ENCODE measurements at places on chromosomes 1 and 21.
A peak's percentile ranks its signal among the peaks of the same experiment; 100 is the strongest.

GRCh38 chr21:38354746-38355145 lies 98.0 kb downstream of the KCNJ15 start:
- no peak for DNase-seq

DNA sequence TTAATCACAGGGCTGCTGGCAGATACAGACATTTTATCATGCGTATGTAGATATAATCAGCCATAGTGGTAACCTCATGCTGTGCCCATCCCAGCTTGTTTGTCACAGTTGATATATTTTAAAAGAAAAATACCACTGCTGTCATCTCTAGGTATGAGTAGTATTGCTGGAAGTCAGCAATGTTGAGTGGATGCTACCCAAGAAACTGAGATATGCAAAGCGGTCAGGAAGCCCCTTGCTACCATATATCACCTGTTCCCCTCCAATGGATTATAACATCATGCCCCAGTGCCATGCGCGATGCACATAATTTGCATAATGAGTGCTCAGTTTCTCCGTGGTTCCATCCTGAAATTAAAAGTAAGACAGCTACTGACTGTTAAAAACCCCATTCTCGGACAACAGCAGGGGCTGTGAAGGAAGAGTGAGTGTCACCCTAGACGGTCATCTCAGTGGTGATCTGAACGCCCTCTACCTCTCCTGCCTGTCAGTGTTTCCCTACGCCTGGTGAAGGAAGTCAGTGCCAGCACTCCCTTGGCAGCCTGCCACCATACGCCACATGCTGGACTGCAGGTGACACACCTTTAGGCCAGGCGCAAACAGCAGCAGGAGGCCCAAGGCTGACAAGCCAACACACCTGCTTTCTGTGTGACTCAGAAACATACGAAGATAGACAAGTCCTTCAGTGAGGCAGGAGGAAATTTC lies 2.7 kb downstream of the IL10RB start:
- DNase-seq, result no peak

GRCh38 chr21:44484498-44485253 lies 29.4 kb downstream of the LRRC3 start:
- no peak for DNase-seq

DNA sequence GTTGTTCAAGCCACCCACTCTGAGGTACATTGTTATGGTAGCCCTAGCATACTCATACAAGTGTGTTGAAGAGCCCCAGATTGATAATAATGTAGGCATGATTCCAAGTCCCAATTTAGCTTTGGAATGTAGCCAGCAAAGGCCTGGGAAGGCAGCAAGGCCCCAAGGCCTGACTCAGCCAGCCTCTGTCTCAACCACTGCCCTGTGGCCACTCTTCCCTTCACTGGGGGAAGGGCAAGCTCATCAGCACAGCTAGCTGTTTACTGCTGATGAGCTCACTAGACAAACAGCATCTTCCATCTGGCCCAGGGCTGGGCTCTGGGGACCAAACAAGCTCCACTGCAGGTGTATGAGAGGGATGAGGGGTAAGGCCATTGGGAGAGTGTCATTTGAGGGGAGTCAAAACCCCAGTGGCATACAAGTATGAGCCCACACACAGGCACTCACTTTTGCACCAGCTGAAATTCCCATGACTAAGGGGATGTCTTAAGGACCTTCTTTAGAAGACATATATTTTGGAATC lies 2.2 kb upstream of the IRF6 start:
- peak; percentile 52 for DNase-seq

GRCh38 chr1:58755468-58755872 lies 28.4 kb downstream of the JUN start:
- DNase-seq, result peak; percentile 93

DNA sequence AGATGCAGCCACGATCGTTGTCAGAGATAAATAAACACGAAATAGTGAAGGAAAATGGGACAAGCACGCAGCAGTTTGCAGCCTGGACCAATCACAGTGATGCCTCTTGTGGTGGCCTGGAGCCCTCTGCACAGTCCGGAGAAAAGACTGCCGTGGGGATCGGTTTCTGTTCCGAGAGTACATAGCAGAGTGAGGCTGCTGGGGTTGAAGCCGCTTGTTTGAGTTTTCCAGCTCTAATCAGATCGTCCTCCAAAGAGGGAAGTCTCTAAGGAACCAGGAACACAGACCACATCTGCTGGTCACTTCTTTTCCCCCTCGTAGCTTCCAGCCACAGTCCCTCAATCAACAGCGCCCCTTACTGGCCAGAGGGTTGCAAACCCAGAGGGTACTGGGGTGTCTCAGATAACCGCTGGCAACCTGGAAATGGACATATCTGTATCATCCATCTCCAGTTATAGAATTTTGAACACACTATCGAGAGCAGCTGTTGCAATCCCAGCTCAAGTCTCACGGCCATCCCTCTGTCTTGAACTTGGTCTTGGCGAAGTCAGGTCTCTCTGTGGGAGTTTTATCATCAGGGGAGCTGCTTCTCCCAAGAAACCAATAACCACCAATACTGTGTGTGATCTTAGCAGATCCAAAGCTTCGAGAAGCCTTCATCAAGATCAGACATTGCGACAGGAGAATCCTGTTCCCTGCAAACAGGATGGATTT lies 57.4 kb downstream of the OLIG1 start:
- peak; percentile 18 for DNase-seq

GRCh38 chr21:36075171-36075570 lies 5.3 kb downstream of the CBR1 start:
- no peak for DNase-seq

GRCh38 chr1:161768986-161769672 lies 3.0 kb downstream of the ATF6 start:
- DNase-seq, result no peak

DNA sequence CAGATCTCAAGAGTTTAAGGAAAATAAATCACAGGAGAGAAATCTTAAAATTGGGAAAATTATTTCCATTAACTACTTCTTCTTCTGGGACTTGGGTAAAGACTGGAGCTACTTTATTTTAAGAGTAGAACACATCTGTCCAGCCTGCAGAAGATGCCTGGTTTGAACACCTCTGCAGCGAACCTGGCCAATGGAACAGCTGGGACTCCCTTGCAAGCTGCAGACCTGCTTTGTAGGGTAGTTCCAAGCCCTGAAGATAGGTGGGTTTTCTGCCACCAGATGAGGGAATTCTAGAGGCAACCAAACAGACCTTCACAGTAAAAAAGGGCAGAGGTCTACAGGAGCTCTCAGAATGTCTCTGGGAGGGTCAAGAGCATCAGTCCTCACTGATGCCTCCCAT lies 86.5 kb upstream of the CACNA1E start:
- no peak for DNase-seq

- no peak for DNase-seq
These were observed 8.4 kb upstream of the IL12RB2 start for GRCh38 chr1:67299296-67299695.

GRCh38 chr1:230922620-230923019 lies 54.3 kb upstream of the C1orf198 start:
- DNase-seq, result no peak

DNA sequence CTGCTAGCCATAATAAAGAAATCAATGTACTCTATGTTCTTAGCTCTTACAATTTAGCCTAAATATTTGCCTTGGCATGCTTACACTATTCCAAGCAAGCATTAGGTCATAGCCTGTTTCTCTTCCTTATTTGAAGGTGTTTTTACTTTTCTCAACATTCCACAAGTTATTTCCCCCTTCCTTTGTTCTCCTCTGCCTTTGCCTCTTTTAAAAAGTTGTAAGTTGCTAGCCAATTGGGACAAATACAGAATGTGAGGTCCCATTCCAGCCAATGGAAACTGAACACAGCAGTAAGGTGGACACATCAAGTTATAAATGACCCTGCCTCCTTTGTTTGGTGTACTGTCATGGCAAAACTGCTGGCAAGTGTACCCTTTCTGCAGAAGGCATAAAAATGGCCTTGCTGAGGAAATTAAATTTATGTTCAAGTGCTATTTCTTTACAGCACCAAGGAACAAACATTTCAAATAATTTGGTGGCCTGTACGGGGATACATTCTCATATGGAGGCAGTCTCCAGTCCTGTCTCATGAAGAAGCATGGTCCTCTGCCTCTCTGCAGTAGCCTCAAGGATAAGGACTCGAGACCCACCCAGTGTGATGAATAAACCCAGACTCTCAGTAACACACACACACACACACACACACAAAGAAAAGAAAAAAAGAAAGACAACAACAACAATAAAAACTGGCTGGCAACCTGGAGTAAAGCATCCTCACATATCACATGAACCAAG lies 28.8 kb upstream of the FMO1 start:
- DNase-seq, result no peak

- no peak for DNase-seq
These were observed 306.3 kb upstream of the ESRRG start for GRCh38 chr1:217029281-217030157.

DNA sequence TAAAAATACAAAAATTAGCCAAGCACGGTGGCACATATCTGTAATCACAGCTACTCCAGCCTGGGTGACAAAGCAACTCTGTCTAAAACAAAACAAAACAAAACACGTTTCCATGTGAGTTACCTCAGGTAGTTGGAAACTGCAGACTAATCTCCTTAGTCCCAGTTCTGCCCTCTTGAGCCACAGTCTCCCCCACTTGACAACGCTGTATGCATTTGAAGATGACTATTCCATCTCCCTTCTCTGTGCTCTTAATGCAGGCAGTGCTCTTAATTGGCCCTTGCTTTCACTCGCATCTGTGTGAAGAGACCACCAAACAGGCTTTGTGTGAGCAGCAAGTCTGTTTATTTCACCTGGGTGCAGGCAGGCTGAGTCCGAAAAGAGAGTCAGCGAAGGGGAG lies 19.6 kb upstream of the DHCR24 start:
- no peak for DNase-seq

GRCh38 chr1:213067352-213067751 lies 16.3 kb downstream of the RPS6KC1 start:
- no peak for DNase-seq

DNA sequence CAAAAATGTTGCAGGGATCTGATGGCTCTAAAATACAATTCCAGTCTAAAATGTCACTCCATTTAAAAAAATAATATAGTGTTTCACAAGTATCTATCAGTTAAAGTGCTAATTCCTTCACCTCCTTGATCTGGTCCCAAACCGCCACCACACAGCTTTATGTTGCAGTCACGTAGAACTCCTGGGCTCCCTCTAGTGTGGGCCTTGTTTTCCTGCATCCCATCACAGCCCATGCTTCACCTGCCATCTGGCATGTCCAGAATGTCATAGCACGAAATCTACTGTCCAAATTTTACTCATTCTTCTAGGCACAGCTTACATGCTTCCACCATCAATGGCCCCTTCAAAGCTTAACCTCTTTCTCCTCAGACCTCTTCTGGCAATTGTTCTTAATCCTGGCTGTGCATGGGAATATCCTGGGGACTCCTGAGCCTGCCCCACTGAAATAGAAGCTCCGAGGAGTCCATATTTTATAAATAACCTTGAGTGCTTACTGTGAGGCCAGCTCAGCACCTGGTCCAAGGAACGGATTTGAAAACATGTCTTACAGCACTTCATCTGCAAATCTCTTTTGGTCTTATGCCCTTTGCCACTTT lies 15.5 kb downstream of the FYB2 start:
- no peak for DNase-seq

GRCh38 chr1:204513117-204513716 lies 3.0 kb upstream of the MDM4 start:
- DNase-seq, result no peak

GRCh38 chr1:64005801-64006200 lies 197.6 kb upstream of the UBE2U start:
- no peak for DNase-seq

DNA sequence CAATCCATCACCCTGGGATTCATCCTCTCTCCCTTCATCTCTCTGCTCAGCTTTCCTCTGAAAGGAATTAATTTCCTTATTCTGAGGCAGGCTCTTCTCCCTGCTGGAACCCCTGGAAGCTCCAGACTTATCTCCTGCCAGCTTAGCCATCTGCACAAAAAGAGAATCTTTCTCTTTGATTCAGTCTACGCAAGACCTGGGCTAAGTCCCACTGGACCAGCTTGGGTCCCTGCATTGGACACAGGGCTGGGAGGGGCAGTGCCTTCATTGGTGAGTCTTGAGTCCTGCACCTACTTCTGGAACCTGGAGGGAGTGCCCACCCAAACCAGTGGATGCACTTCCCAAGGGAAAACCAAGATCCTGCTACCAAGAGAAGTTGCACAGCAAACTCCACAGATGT lies 271.7 kb upstream of the CSF3R start:
- no peak for DNase-seq

- DNase-seq, result no peak
These were observed 16.9 kb downstream of the IBA57 start for GRCh38 chr1:228182296-228183030.

- DNase-seq, result no peak
These were observed 33.2 kb downstream of the TRAF5 start for GRCh38 chr1:211359876-211360275.

DNA sequence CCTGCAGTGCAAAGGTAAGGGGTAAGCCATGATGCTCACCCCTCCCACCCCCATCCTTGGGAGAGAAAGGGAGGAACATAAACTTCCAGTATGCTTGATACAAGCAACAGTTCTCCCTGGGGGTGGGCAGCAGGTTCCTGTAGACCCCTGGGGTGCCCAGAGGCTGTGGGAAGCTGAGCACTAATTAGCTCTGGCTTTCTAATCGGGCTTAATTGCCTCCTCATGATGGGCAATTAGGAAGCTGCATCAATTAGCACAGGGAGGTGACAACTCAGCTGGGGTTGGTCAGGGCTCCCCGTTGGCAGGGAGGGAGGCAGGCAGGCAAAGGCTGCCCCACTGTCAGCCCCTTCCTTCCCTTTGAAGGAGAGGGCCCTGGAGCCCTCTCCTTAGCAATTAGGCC lies 15.7 kb upstream of the LMNA start:
- DNase-seq, result no peak

DNA sequence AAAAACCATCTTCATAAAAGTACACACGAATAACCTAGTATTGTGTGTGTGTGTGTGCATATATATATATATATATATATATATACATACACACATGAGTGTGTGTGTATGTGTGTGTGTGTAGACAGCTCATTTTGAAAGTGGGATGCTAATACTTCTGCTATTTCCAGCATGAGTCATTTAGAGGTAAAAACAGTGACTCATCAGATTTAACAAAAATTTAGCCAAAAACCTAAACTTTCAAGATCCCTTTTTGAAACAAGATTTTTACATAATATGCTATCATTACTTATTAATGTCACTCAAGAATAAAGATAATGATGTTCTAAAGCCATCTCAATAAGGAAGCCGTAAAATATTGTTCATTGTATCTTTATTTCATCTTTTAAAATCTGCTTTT lies 35.6 kb upstream of the ADGRL4 start:
- no peak for DNase-seq

DNA sequence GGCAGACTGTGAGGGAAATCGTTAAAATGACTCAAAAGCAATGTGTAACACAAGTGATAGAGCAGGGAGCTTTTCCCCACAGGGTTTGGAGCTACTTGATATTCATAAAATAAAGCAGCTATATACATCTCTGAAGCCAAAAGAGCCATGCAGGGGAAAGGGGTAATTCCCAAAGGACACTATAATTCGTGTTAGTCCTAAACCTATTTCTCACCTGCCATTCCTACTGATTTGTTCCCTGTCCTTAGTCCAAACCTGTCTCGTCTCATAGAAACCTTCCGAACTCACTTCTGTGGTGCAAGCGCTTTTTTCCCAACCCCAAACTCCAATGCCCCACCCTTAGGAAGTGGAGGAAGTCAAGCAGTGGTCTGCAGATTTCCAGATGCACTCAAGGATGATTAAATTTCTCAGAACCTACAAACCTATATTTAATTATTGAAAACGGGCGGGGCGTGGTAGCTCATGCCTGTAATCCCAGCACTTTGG lies 946 bp upstream of the HNRNPR start:
- no peak for DNase-seq

All from AG09319 (cell line).